T-helper 1 cell (primary cell): ENCODE measurements at places on chromosomes 11 and 22.
A peak's percentile ranks its signal among the peaks of the same experiment; 100 is the strongest.

- no peak for DNase-seq
Observed at GRCh38 chr11:66172146-66172545, 96.3 kb upstream of the RAB1B start.

DNA sequence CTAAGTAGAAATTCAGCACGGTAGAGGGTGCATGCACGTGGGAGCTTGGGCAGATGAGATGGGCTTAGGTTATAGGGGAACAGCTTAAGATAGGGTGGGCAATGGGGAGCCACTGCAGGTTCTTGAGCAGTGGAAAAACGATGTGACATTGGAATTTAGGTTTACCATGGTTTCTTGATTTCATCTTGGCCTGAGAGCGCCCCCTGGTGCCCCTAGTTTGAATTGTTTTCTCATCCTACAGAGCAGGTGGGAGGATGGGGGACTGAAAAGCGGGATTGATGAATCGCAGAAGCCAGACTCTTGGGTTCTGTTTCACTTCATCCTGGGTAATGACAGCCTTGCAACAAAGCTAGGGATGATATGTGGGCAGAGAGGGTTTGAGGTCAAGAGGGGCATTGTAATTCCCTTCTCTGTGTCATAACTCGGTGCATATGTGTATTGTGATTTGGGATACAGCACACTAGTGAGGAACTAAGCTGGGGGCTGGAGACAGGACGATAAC is 6.7 kb upstream of the MCAM start:
- peak; percentile 59 for DNase-seq

DNA sequence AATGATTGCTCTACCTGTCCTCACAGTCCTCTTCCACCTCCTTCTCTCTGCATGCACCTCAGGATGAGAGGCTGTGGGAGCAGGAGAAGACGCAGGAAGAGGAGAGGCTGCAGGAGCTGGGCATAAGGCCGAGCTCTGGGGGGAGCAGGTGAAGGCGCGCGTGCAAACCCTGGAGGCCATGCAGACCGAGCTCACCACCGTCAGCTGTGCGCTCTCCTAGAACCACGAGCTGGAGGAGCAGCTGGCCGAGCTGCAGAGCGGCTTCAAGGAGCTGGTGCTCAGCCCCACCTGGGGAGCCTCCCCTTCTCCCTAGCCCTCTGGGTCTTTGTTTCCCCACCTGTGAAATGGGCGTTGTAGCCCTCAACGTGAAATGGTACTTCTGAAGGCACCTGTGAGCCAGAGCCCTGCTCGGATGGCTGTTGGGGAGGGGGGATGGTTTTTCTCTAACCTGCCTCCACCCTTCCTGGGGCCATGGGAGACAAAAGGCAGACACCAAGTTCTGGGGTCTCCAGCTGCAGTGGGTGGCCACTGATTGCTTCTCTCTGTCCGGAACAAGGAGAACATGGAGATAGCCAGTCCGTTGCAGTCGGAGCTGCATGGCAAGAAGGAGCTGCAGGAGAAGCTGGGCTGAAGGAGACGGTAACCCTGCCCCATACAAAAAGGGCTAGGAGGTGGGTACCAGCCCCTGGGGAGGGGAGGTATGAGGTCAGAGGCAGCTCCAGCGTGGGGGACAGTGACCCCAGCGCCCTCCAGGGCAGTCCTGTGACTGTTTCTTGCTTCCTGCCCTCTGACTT is 65.2 kb upstream of the A4GALT start:
- DNase-seq = no peak

DNA sequence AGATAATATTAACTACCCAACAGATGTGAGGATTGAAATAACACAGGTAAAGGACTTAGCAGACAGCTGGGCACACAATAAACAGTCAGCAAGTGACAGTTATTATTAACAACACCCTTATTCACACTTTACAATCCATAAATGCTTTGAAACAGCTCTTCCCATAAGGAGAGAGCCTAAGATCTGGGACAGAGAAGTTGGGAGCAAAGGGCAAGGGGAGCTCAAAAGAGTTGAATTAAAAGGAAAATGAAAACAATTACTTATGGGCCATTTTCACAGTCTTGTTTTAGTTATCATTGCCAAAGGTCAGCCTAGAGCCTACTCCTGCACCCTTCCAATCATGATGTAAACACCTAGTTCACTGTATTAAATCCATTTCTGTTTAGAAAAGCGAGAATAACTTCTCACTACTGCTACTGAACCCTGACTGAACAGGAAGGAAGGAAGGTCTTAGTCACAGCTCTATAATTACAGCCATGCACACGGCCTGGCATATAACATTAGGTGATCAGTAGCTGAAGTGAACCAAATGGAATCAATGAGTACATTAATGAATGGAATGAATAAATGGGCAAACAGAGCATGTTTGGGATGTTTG is 111.3 kb downstream of the PLEKHA7 start:
- no peak for DNase-seq

DNA sequence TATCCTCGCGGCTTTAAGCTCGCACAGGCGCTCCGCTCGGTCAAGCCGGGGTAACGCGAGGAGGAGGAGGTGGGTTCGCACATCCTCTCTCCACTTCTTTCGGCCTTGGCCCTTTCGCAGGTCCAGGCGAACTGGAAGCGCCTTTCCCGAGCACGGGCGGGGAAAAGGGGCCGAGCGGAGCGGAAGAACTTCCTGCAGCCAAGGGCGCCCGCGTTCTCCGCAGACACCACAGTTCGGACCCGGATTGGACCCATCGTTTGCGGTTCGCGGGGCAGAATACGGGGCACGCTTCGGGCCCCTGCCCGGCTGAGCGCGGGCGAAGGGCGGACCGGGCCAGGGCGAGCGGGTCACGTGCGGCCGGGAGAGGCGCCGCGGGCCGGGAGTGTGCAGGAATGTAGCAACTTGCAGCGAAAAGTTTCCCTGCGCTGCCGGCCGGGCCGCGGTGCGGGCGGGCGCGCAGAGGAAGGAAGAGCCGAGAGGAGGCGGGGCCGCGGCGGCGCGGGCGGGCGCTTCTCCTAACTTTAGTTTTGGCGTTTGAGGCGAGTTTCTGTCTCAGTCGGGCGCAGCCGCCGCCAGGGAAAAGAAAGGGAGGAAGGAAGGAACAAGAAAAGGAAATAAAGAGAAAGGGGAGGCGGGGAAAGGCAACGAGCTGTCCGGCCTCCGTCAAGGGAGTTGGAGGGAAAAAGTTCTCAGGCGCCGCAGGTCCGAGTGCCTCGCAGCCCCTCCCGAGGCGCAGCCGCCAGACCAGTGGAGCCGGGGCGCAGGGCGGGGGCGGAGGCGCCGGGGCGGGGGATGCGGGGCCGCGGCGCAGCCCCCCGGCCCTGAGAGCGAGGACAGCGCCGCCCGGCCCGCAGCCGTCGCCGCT is at the start of gene YAP1:
Gene YAP1 (plus strand): TSS at position 552 of the 865 bp plus-strand sequence. CDS start 402 bp downstream, outside the sequence.
- DNase-seq = peak; percentile 35

- no peak for DNase-seq
Observed at GRCh38 chr11:34478845-34479663, 34.5 kb downstream of the ELF5 start.

- no peak for DNase-seq
Observed at GRCh38 chr22:18906896-18907295, 776 bp downstream of the DGCR6 start.

- DNase-seq = no peak
Observed at GRCh38 chr22:43164636-43165035, 13.3 kb downstream of the TSPO start.

DNA sequence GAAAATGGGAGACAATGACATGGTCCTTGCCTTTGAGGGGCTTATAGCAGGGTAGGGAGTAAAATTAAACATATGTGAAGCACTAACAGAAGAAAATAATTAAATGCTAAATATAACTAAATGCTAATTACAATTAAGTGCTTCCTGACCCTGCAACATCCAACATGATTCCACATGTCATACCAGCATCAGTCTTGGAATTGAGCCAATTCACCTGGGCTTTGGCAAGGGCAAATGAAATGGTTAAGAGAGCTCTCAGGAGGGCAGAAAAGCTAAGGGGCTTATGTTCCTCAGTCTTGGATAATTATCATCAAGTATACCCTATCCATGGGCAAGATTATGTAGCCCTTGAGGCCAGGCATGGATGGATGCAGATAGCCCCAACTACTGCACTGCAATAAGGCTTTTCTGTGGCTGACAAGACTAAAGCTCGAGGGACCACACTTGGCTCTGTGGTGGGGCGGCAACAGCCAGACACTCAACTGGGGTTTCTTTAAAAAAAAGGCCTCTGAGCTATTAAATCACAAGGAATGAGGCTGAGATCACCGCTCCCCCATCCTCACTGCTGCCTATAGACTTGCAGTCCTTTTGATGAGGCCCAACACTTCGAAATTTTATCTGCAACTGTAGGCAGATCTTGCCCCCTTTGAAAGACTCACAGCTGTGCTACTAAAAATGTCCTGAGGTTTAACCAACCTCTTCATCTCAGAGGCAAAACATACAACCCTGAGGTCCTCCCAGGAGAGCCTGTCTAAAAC is 39.0 kb downstream of the IL18BP start:
- DNase-seq = no peak

DNA sequence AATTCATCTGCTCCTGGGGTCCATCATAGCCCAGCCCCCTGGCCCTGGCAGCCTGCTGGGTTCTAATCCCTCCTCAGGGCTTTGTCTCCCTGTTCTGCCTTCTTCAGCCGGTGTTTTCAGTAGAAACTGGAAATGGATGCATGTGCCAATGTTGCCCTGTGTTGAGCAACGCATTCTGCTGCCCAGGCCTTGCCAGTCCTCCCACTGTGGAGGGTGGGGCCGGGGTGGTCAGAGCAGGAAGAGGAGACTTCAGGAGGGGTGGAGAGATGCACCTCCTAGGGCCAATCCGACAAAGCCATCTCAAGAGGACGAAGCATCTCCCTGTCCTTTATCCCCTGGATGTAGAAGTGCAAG is 27.6 kb upstream of the ZBTB16 start:
- DNase-seq = no peak

- DNase-seq = peak; percentile 60
Observed at GRCh38 chr11:111841370-111842053, 29.9 kb downstream of the ALG9 start.
